ENCODE measurements at places on chromosomes 2 and 18. TPM values are rescaled to one million over a fixed set of nuclear protein-coding genes. Genes with fewer than 3 reads are reported as not detected.

- DNase-seq = peak; percentile 16
These were observed 166.5 kb downstream of the RPIA start for GRCh38 chr2:88857951-88858411.

Gene HRH4
- 0.14 TPM for polyA plus RNA-seq

DNA sequence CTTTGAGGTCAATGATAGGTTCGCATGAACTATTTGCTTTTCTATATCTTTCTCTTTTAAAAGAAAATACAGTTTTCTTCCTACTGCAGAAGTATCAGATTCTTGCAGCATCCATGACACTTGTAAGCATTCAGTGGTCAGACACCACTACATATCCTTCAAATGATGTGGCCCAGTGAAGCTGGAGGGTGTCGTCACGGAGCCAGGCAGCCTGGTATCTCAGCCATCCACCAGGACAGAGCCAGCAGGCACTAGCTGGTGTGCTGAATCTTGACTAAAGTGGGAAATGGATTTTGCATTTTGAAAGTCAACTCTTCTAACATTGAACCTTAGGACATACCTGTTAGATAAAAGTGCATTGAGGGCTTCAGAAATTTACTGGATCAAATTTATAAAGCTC is 5.4 kb downstream of the KLHL14 start:
- no peak for DNase-seq

Gene AGXT
- not detected for polyA plus RNA-seq

- no peak for DNase-seq
These were observed 8.1 kb downstream of the CYB5A start for GRCh38 chr18:74283646-74284045.

GRCh38 chr18:39434223-39434920 is 1868.8 kb upstream of the CELF4 start:
- no peak for DNase-seq

- DNase-seq = no peak
These were observed 62.0 kb upstream of the SIX3 start for GRCh38 chr2:44879269-44880124.

DNA sequence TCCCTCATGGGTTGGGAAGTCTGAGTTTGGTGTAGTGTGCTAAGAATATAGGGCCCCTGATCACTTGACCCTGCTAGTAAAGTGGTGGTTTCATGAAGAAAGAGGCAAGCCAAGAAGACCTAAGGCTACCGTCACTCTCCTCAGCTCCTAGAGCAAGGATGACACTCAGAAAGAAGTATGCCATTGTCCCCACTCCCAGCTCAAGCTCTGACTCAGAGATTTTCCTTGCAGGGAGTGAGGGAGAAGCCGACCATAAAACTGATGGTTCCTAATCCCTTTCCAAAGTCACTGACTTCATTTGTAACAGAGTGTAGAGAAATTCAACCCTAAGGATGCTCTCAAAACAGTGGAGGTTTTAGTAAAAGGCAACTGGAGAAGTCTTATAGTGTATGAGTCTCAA is 80.9 kb downstream of the ICA1L start:
- no peak for DNase-seq

Gene CDKL4
- 0.52 TPM for polyA plus RNA-seq

GRCh38 chr2:59383473-59383872 is 1142.3 kb upstream of the FANCL start:
- DNase-seq = no peak

Gene AQP12B
- polyA plus RNA-seq = 0.36 TPM

DNA sequence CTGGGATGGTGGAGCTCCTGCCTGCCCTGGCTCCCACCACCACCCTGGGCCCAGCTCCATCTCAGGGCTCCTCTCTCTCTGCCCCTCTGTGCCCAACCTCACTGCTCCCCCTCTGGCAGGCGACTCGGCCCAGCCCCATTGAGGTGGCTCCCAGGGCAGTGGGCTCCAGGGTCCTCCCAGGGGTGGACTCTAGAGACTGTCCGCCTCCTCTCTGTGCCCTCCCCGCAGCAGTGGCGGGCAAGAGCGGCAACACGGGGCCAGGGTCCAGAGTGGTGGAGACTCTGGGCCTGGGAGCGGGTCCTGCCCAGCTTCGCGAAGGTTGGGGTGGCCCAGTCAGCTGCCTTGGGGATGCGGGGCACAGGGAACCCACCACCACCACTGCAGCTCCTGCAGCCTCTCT is 27.4 kb downstream of the DDX1 start:
- no peak for DNase-seq

DNA sequence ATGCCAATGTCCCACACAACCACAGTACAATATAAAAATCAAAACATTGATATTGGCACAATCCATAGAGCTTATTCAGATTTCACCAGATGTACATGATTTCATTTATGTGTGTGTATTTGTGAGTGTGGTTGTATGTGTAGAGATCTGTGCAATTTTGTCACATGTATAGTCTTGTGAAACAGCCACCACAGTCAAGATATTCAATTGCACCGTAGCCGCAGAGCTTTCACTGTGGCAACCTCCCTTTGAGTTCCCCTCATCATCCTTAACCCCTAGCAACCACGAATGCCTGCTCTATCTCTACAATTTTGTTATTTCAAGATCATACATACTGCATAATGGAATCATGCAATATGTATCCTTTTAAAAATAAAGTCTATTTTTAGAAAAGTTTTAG is 391.3 kb downstream of the SETBP1 start:
- no peak for DNase-seq

- no peak for DNase-seq
These were observed 29.0 kb downstream of the PTPN4 start for GRCh38 chr2:119788752-119789151.

DNA sequence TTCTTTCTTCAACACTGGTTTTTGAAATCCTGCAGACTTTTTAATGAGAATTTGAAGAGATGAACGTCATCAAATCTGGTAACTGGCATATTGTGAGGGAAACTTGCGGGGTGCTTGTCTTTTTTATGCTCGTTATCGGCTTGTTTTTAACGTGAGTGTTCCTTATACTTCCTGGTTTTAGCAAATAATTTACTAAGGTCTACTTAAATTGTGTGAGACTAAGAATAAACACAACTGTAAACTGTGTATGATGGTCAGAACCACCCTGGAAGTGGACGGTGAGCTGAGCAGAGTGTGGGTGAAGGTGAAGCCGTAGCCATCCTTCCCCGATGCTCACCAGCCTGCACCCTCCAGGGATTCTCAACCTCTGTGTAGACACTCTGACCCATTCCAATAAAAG is 82.3 kb upstream of the CDC42EP3 start:
- DNase-seq = no peak

DNA sequence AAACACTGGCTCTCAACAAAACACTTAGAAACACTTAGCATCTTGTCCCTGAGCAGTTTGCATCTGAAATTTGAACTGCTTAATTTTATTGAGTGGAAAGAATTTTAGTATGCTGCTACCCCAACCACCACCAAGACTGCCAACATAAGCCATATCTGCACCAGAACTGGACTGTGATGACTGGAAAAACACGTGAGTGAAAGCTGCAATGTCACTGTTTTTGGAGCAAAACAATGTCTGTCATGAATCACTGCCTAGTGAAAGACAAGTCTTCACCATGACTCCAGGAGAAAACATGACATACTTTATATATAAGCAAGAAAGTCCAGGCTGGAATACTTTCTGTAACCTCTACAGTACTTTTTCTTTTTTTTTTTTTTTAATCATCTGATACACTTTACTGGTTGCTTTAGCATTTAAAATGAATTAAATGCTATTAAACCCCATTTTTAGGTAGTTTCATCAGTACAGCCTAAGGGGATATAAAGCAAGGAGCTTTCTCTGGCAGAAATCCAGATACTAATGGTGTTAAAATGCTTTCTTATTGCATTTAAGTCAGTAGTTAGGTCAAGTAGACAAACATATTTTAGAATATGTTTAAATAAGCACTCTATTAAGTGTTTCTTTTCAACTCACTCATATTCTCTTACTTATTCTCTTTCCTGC is 2129.4 kb upstream of the PIK3C3 start:
- no peak for DNase-seq

Gene RAB6D
- 1.5 TPM for polyA plus RNA-seq

GRCh38 chr2:96698221-96698861 is 41.5 kb downstream of the LMAN2L start:
- no peak for DNase-seq

- peak; percentile 90 for DNase-seq
These were observed 3.5 kb upstream of the LBX2 start for GRCh38 chr2:74502720-74503505.

Gene RBM45
- 9.9 TPM for polyA plus RNA-seq

Measured in muscle of back (tissue), 13 donors.